CD4-positive, alpha-beta T cell treated with Interleukin-6 at 100 ng/mL for 8 hours (primary cell): ENCODE measurements at places on chromosomes 12 and 14.

- no peak for DNase-seq
Measured at GRCh38 chr14:92414690-92415445, 91.9 kb downstream of the SLC24A4 start.

DNA sequence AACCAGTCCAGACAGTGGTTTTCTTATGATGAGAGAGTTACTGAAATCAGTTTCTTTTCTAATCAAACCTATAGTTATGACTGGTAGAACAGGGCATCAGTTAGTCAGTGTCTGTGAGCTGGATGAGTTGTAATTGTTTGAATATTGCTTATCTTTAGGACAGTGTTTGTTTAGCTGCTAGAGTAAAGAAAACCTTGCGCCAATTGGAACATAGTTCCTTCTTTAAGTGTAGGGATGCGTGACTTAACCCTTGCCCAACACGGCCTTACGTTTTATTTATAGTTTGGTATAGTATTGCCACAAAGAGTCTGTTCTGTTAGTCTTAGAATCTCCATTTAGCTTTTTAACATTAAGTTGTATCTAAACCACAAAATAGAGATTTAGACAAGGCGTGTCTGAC lies 572.6 kb downstream of the SLC16A7 start:
- DNase-seq: no peak

- no peak for DNase-seq
Measured at GRCh38 chr12:88253371-88253978, 111.4 kb downstream of the TMTC3 start.

- DNase-seq: no peak
Measured at GRCh38 chr12:29589286-29589820, 91.9 kb upstream of the OVCH1 start.

DNA sequence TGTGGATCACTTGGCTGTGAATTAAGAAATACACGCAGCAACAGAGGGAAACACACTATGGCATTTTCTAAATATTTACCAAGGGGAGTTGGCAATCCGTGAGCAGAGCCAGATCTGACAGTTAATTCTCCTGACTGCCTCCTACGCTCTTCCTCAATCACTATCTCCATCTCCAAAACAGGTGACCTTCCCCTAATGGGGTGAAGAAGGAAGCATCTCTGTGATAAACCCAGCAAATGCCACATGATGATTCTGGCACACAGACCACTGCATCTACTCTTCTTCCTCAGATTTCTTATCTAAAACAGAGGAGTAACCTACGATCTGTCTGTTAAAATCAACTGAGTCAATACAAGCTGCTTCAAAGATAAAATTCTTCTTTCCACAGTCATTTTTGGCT lies 4.4 kb downstream of the SPTB start:
- DNase-seq: no peak

DNA sequence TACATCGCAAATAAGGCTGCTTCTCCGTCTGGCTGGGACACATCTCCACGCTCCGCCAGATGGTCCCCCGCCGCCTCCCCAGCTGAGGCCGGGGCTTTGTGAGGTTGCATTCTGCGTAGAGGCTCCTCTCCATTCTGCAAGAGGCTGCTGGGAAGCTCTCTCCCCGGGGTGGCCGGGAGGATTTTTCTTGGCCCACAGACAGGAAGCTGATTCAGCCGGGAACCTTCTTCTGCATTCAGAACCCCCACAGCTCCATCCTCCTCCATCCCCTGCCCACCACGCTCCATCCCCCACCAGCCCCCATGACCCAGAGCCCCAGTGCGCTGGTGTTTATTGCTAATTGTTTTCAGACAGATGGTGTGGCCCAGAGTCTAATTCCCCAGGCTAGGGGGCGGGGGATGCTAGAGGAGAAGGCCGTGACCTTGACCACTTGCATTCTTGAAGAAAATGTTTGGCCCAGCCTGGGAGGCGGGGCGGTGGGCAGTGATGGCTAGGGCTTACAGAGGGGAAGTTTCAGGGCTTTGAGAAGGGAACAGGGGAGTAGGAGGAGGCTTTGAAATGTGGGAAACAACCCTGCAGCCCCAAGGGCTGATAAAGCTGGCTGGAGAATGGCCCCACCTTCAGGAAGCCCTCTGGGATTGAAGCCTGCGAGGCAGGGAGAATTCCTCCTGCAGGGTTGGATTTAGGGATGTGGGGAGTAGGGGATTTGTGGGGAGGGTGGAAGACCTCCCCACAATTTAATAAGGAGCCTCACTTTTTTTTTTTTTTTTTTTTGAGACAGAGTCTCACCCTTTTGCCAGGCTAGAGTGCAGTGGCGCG lies 88.5 kb upstream of the NCOR2 start:
- no peak for DNase-seq

DNA sequence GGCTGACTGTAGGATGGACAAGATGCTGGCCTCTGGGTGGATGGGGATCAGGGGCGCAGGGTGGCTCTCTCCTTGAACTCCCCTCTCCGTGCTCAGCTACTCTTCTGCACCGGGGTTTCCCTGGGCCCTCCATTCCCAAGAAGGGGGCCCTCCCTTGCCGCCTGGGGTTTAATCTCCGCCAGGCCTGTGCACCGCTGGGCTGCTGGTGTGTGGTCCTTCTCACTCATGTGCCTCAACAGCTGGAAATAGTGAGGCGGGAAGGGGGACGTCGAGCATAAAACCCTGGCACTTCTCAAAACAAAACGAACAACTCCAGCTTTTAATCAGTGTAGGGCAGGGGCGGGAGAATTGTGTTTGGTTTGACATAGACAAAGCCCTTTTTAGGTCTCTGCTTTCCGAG lies 19.0 kb upstream of the SMOC1 start:
- no peak for DNase-seq
